ENCODE measurements at places on chromosomes 11 and 22. TPM values are rescaled to one million over a fixed set of nuclear protein-coding genes. Genes with fewer than 3 reads are reported as not detected.

The POU2AF1 gene
- total RNA-seq, result 1.5 TPM

DNA sequence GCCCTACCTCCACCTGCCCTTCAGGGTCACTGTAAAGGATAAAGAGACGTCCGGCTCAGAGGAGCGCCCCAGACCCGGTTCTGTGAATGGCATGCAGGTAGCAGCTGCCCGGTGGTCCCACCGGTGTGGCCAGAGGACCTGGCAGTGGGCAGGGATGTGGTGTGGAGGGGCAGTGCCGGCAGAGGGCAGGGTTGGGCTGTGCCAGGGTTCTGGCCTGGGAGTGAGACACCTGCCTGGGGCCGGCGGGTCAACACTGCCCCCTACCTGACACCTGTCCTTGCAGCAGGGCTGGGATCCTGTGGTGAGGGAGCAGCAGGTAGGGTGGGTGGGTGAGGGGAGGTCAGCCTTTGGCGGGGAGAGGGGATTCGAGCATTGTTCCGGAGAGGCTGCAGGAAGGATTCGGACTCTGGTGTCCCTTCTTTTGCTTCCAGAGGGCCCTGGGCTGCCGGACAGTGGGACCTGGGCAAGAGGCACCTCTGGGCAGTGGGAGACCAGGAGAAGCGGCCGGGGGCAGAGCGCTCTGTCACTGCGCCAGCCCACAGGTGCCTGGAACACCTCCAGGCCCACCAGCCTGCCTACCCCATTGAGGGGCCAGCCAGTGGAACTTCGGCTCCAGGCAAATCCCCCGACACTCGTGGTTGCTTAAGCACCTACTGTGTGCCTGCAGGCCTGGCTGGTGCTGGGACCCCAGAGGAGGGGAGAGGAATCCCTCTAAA lies 1.6 kb upstream of the PHLDA2 start:
- peak overlapping the region; percentile 31 for H3K27ac ChIP-seq
- H3K27me3 ChIP-seq, result peaks cover 6% of the 10 kb centered on the region
- H3K4me1 ChIP-seq, result peaks cover 25% of the 10 kb centered on the region
- peak overlapping the region; percentile 56 for H3K4me3 ChIP-seq
- no peaks in the 10 kb centered on the region for H3K36me3 ChIP-seq

DNA sequence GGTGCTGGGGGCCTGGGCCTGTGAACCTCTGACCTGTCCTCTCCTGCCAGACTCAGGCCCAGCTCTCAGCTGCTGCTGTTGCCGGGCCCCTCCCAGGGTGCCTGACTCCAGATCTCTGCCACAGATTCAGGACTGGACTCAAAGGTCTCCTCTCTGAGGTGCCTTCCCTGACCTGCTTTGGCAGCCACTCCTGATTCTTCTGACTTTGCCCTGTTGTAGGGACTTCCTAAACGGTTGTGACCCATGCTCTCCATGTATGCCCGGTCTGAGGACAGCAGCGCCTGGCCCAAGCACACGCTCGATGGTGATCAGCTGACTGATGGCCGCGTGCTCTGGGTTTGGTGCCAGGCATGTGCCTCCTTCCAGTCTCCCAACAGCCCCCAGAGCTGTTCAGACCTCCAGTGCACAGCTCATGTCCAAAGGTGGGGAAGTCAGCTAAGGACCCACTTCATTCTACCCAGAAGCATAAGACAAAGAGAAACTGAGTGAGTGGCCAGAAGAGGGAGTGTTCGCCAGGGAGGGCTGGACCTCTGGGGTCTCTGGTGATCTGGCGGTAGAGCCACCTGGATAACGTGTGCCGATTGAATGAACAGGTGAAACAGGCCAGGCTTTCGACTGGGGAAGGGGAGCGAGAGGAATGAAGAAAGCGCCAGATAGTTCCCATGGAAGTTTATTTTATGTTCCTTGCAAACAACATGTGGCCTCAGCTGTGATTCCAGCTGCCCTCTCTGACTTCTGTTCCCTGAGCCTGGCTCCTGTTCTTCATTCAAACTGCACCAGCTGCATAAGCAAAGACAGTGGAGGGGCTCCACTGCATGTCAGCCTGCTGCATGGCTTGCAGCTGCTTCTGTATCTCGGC lies 8.1 kb upstream of the TOP3B start:
- H3K36me3 ChIP-seq, result no peaks in the 10 kb centered on the region
- no peak overlapping the region for H3K27ac ChIP-seq
- DNase-seq, result no peak
- no peaks in the 10 kb centered on the region for H3K4me1 ChIP-seq

GRCh38 chr22:40540265-40540664 lies 96.3 kb downstream of the MRTFA start:
- no peak overlapping the region for H3K27ac ChIP-seq
- H3K36me3 ChIP-seq, result no peaks in the 10 kb centered on the region
- no peak for DNase-seq
- no peaks in the 10 kb centered on the region for H3K27me3 ChIP-seq

DNA sequence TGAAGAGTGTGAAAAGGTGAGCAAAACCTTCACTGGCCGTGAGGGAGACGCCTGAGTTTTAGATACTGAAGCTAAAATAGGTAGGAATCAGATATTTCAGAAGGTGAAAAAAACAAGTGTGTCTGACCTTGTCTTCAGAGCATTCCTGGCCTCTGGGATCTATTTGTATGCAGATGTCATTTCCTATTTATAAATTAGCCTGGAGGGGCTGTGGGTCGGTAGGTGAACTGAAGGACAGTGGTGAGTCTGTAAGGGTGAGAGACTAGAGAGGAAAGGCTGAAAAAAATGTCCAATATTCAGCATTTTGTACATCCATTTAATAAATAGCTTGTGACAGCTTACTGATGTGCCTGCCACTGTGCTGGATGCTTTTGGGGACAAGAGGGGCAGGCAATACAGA lies 302.1 kb downstream of the DDX10 start:
- no peaks in the 10 kb centered on the region for H3K4me1 ChIP-seq
- H3K4me3 ChIP-seq, result no peak overlapping the region
- H3K36me3 ChIP-seq, result no peaks in the 10 kb centered on the region
- H3K27me3 ChIP-seq, result no peaks in the 10 kb centered on the region
- no peak for DNase-seq

DNA sequence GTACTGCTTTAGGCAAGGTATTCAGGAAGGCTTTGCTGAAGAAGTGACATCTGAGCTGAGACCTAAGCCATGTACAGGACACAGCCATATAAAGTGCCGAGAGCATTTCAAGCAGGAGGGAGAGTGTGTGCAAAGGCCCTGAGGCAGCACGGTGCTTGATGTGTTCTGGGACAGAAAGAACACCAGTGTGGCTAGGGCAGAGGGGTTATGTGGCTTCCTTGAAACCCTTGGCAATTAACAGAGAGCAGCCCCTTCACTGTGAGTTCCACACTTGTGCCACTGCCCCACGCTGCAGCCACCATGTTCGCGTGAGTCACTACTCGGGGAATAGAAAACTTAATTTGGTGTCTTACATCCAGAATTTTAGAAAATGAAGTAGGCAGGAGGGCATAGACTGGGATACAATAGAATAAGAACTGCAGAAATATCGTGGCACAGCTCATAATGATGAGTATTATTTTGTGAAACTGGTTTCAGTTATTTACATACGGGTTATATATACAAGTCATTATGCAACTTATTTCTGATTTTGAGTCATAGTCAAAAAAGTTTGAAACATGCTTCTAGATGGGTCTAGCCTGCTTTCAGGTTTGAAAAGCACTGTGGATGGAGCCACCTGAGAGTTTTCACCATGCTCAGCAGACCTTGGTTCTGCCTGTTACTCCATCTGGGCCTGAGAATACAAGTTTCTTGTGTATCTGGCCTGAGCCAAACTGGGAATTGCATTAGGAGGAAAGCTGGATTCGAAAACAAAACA lies 11.8 kb downstream of the IL10RA start:
- H3K36me3 ChIP-seq, result peaks cover 67% of the 10 kb centered on the region
- no peak for DNase-seq
- H3K4me1 ChIP-seq, result peaks cover 88% of the 10 kb centered on the region
- no peak overlapping the region for H3K4me3 ChIP-seq
- no peak overlapping the region for H3K27ac ChIP-seq
- no peaks in the 10 kb centered on the region for H3K27me3 ChIP-seq

The TBX10 gene
- total RNA-seq, result not detected

- no peaks in the 10 kb centered on the region for H3K27me3 ChIP-seq
- peaks cover 45% of the 10 kb centered on the region for H3K4me1 ChIP-seq
- DNase-seq, result no peak
- peaks cover 26% of the 10 kb centered on the region for H3K36me3 ChIP-seq
- no peak overlapping the region for H3K27ac ChIP-seq
These were observed 3.1 kb downstream of the EIF3M start for GRCh38 chr11:32586576-32587190.

- H3K27me3 ChIP-seq, result no peaks in the 10 kb centered on the region
- H3K4me3 ChIP-seq, result no peak overlapping the region
- no peak overlapping the region for H3K27ac ChIP-seq
- H3K4me1 ChIP-seq, result no peaks in the 10 kb centered on the region
- peak; percentile 58 for DNase-seq
- H3K36me3 ChIP-seq, result no peaks in the 10 kb centered on the region
These were observed 15.0 kb downstream of the RHOD start for GRCh38 chr11:67071420-67072284.

The CTSF gene
- 6.0 TPM for total RNA-seq

DNA sequence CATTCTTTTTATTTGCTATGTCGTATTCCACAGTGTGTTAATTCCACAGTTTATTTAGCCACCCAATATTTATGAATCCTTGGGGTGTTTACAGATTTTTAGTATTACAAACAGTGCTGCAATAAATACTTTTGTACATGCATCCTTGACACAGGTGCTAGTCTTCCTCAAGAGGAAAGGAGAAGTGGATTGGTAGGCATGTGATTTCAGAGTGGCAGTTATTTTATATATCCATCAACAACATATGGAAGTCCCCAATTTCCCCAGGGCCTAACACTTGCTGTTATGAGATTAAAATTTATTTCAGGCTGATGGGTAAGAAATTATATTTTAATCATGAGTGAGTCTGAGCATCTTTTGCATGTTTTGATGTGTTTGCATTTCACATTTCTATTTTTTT lies 17.9 kb downstream of the TRIM44 start:
- peaks cover 17% of the 10 kb centered on the region for H3K4me1 ChIP-seq
- H3K27ac ChIP-seq, result no peak overlapping the region
- DNase-seq, result no peak
- H3K4me3 ChIP-seq, result no peak overlapping the region
- H3K27me3 ChIP-seq, result no peaks in the 10 kb centered on the region

The WEE1 gene
- total RNA-seq, result 49.8 TPM

Data from CD8-positive, alpha-beta memory T cell (primary cell).